ENCODE measurements at places on chromosomes 4 and X.

DNA sequence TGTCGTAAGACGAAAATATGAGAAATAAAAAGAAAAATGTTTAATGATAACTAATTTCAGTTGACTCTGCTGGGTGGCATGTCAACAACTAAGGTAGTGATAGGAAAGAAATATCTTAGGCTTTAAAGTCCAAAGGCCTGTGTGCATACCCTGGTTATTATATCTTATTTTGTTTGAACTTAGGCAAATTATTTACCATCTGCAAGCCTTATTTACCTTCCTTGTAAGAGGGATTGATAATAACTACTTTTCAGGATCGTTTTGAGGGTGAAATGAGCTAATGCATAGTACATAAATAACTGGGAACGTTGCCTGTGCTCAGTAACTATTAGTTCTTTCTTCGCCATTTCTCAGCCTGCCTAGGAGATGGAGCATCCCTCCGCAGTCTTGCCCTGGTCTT is 41.6 kb upstream of the TAB3 start:
- no peak for DNase-seq

GRCh38 chrX:14094191-14094590 is 64.5 kb upstream of the GEMIN8 start:
- DNase-seq: no peak

DNA sequence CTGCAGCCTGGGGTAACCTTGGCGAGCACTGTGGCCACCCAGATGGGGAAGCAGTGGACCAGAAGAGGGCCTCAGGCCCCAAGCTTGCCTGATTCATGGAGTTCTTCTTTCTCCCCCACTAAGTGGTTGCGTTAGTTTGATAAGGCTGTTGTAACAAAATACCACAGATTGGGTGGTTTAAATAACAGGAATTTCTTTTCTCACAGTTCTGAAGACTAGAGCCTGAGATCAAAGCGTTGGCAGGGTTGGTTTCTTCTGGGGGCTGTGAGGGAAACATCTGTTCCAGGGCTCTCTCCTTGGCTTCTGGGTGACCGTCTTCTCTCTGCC is 105.7 kb upstream of the GATB start:
- DNase-seq: no peak

DNA sequence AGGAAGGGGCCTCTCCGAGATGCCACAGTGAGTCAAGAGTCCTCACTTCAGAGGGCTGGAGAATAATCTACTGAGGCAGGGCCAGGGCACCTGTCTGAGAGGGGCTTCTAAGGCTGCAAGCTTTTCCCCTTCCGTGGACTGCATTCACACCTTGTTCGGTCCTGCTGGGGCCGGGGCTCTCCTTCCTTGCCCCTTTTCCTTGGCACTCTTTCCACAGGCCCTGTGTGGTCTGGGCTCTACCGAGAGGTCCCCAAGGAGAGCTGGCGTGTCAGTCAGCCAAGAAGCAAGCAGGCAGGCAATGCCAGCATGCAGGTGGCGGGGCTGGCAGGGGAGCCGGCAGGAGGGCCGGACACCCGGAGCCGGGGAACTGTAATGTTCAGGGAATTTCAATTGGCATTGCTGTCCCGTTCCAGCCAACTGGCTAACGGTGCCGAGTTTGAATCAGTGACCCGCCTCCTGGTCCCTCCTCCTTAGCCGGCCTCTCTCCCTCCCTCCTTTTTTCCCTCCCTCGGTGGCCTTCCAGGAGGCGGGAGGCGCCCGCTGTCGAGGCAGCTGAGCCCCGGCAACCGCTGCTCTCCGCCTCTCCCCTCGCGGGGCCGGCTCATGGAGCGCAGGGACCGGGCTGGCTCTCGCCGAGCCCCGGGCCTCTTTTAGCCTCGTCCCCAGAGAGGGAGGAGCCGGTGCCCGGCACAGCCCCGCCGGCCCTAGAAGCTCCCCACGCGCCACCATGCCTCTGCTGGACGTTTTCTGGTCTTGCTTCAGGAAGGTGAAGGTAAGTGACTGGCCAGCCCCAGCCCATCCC is at the start of gene STARD8:
STARD8 (plus strand) TSS at position 511 of the 802 bp plus-strand sequence; CDS start at position 728, 217 bp downstream.
- DNase-seq: no peak

DNA sequence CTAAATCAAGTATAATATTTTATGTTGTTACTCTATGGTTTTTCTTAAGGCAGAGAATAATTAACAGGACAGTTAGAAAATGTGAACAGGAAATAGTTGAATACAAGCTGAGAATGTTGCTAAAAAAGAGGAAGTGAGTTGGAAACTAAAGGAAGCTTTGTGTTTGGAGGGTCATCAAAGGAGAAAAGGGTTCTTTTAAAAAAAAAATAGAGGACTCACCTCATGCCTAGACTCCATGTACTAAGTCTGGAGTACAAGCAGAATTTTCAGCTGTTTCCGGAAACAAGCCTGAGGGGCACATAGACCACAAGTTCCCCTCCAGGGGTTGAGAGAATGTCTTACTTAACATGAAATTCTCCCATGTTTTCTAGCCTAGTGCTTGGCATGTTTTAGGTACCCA is 20.1 kb upstream of the MAP7D3 start:
- no peak for DNase-seq

GRCh38 chr4:163495900-163496299 is 1.4 kb downstream of the TMA16 start:
- no peak for DNase-seq

DNA sequence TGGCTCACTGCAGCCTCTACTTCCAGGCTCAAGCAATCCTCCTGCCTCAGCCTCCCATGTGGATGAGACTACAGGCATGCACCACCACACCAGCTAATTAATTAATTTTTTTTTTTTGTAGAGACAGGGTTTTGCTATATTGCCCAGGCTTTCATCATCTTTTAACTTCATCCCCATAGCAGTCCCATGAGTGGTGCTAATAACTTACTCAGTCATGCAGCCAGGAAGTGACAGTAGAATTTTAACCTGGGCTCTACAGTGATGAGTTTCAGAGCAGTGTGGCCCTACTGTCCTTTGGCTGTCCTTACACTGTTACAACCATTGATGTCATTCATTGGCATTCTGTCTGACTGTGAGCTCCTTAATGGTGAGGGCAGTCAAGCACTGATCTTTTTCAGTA is 3.9 kb upstream of the OCIAD2 start:
- no peak for DNase-seq

DNA sequence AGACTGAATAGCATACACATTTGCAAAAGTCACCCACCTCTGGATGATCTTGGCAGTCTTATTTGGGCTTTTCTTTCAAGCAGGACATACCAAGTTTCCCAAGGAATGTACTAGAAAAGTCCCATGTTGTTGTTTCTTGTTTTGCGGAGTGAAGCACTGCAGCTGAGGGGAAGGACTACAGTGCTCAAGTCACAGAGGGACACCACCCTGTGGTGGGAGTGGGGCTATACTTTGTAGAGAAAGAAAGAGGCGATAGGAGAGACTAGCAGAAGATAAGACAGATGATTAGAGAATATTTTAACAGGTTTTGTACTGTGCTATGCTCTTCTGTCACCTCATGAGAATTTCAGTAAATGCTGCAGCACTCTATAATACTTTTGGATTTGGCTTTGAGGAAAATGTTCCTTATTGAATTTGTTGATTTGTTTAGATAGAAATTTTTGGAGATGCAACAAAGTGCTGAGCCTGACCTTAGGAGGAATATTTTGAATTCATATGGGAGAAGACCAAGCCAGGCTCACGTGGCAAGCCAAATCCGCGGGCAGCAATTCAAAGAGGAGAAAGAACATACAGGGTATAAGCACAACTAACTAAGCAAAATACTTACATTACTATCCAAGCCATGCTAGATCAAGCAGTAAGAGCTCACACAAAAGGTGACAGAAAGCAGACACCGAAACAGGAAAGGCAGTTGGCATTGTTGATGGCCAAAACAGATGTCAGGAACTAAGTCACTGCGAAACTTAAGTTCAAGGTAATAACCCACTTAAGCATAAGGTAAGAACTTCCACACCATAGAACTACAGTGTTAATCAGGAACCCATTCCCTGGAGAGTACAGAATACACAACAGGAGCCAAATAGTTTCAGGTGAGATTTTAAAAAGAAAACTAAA is 280.3 kb upstream of the INTU start:
- DNase-seq: no peak

DNA sequence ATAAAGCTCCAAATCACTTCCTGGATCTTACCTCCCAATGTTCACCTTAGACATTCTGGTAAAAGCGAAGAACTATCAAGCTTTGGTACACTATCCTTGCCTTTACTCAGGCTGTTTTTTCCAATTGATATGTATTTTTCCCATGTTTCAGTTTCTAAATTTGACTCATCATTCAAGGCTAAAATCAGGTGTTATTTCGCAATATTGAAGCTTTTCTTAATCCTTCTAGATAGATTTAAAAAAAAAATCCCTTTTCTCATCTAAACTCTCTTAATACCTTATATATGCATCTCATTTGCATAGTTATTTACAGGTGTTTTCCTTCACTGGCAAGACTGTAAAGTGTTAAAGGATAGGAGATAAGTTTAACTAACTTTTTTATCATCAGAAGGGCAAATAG is 608.1 kb upstream of the FAM241A start:
- DNase-seq: no peak

DNA sequence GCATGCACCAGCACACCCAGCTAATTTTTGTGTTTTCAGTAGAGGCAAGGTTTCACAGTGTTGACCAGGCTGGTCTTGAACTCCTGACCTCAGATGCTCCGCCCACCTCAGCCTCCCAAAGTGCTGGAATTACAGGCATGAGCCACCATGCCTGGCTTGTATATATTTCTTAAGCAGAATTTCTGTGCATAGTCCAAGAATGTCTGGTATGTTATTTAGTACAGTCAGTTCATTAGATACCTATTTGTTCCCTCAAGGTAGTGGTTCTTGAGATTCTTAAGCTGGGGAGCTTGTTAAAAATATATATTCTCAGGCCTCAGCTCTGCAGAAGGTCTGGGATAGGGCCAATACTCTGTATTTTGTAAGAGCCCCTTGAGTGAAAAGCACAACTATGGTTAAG is 4.6 kb upstream of the SERTM2 start:
- no peak for DNase-seq

DNA sequence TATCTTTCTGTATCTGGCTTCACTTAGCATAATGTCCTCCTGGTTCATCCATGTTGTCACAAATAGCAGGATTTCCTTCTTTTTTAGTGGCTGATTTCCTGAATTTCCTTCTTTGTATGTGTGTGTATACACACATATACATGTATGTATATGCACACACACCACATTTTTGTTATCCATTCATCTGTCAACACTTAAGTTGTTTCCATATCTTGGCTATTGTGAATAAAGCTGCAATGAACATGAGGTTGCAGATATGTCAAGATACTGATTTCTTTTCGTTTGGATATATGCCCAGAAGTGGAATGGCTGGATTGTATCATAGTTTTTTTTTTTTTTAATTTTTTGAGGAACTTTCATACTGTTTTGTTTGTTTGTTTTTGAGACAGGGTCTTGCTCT is 76.2 kb downstream of the WNK3 start:
- no peak for DNase-seq

DNA sequence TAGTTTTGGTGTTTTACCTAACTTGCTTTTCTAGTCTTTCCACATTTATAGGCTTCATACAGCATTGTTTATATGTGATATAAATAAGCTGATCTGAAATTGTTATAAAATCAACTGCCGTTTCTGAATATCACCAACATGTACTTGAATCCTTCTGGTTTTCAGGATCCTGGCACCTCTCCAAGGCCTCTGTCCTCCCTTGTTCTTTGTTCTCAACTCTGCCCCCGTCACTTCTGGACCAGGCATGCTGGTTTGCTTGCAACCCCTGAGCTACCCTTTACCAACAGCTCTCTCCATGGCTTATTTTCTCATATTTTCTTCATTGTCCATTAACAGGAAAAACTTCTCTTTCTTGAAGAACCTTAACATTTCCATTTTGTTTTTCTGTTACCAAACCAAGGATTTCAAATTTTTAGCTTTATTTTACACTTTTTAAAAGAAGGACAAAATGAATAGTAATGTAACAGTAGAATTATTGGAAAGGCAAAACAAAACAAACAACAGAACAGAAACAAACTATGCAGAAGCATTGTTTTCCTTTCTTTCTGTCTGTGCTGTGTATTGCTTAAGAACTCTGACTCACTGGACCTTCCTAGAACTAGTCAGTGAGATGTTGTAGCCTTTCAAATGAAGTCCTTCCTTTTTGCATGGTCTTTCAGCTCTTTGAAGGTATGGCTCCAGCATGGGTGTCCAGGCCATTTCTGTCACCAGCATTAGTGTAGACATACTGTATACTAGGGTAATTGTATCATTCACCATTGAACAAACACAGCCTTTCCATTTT is 44.8 kb downstream of the BANK1 start:
- no peak for DNase-seq

DNA sequence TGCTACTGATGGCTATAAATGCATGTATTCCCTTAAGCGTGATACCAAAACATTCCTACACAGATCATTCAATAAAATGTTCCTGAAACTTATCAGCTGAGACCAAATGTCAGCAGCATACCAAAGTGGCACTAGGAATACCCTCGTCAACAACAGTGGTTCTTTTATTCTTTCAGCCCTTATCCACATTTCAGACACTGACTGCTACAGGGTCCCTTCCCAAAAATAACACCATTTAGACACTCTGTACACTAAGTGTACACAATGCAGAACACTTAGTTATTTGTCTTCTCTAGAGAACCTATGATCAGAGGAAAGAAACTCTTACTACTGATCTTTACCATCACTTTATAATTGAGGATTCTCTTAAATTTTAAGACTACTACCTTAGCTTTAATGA is 94.1 kb downstream of the ATRX start:
- DNase-seq: no peak

DNA sequence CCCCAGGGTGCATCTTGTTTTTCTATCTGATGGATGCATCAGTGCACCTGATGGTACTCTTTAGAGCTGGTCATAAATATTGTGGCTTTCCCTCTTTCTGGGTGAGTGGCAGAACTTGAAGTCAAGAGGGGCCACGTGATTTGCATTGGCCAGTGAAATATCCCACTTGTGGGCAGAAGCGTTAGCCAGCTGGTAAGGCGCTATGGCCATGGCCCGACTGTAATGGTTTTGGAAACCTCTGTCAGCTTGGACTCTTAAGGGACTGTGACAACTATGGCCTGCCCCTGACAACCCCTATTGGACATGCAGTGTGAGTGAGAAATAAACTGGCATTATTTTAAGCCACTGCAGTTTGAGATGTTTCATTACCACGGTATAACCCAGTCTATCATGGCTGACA is 72.8 kb downstream of the SEL1L3 start:
- no peak for DNase-seq

- no peak for DNase-seq
These were observed 19.2 kb downstream of the F11 start for GRCh38 chr4:186285147-186285546.

GRCh38 chr4:187608001-187608421 is 387.6 kb upstream of the ZFP42 start:
- DNase-seq: no peak
